ENCODE measurements at places on chromosomes 5 and 9.
A peak's percentile ranks its signal among the peaks of the same experiment; 100 is the strongest.

- DNase-seq: peak; percentile 68
Measured at GRCh38 chr5:57441557-57441956, 41.1 kb downstream of the ACTBL2 start.

DNA sequence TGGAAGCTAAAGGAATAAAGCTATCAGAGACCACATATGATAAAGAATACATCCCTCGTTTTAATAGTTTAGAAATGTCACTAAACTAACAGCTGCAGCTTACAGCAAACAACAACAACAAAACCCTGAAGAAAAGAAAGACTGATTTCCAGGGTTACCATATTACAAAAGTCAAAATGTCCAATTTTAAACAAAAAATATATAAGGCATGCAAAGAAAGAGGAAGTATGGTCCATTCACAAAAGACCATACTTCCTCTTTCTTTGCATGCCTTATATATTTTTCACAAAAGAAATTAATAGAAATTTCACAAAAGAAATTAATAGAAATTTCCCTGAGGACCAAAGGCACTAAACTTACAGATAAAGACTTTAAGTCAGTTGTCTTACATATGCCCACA is 354.2 kb downstream of the ARL15 start:
- DNase-seq: no peak

- no peak for DNase-seq
Measured at GRCh38 chr5:176979669-176980068, 26.9 kb downstream of the UIMC1 start.

- DNase-seq: no peak
Measured at GRCh38 chr9:83425240-83425639, 113.0 kb downstream of the FRMD3 start.

DNA sequence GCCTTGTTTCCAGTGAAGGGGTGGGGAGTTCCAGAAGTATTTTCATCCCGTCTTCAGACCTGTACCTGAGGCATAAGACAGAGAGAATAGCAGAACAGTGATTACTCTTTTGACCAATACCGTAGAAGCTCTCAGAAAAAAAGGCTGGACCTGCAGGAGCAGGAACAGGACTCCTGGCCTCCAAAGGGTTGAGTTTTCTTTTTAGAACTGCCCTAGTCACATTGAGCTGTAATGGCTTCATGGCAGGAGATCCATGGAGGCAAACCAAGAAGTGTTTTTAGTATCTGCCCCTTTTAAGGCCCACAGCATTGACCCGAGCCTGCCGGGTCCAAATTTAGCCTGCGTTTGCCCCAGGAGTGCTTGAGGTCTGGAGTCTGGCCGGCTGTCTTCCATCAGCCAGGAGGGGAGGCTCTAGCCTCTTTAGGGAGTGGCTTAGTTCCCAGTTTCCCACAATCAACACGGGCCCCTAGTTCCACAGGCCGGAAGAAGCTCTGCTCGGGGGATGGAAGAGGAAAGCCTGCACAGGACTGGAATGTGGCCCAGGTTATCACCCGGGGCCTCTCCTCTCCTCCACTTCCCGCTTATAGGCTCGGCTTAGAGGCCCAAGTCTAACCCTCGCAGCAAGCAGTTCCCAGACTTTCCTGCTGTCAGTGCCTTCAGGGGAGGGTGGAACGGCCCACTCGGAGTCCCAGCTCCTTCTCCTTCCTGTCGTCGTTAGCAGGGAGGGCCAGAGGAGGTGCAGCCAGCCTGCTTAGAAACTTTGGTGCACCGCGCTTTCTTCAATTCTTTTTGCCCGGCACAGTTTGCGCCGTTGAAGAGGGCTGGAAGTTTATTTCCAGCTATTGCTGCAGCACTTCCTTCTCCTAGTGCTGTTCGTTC is 80.7 kb downstream of the C9orf152 start:
- peak; percentile 30 for DNase-seq

DNA sequence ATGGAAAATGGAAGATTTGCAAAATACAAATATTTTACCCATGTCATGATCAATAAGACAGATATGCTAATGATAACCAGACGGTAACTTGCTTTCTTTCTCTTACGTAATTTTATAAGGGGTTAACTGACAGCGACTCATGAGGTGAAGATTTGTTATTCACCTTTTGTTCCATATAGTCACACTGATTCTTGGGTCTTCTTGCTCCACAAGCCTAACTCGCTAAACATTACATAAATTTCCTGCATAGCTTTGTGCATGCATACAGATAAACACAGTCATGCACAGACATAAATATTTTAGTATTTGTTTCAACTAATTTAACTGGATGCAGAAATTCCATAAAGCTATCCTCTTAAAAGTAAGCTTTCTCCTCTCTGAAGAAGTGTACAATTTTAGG is 225.9 kb downstream of the VPS13A start:
- DNase-seq: no peak

DNA sequence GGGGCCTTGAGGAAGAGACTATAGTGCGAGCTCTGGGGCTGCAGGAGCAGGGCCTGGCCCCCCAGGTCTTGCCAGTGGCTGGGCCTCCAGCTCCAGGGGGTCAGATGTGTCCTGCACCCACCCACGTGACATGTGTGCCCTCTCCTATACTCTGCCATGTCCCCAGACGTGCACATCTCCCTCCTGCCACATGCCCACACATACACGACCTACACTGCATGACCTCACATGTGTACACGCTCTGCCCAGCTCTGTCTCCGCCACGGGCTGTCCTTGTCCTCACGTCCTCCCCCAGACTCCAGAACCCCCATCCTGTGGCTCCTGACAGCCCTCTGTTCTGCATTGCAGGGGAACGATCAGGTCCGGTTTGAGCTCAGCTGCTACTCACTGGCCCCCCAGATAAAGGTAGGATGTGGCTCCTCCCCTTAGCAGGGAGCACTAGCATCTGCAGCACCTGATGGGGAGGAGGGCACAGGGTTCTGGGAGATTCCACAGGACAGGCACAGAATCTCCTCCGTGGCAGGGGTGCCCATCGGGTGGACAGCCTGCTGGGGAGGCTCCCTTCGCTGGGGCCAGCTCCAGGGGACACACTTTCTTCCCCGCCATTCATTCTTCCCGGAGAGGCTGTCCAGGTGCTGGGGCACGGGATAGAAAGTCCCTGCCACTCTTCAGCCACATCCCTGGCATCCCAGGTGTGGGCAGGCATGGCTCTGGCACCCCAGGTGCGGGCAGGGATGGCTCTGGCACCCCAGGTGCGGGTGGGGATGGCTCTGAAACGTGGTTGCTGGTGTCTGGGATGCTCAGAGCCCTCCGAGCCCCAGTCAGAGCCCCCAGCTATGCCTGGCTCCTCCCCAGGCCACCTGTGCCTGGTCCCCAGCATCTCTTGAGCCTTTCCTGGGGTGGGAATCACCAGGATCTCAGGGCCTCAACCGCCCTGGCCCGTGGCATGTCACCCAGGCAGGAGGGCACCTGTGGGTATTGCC is 19.3 kb downstream of the ASS1 start:
- DNase-seq: no peak

GRCh38 chr5:126139773-126140172 is 283.4 kb upstream of the GRAMD2B start:
- DNase-seq: no peak

- no peak for DNase-seq
Measured at GRCh38 chr9:70049236-70049635, 5.6 kb downstream of the MAMDC2 start.

GRCh38 chr5:58746321-58746720 is 163.4 kb downstream of the RAB3C start:
- no peak for DNase-seq

DNA sequence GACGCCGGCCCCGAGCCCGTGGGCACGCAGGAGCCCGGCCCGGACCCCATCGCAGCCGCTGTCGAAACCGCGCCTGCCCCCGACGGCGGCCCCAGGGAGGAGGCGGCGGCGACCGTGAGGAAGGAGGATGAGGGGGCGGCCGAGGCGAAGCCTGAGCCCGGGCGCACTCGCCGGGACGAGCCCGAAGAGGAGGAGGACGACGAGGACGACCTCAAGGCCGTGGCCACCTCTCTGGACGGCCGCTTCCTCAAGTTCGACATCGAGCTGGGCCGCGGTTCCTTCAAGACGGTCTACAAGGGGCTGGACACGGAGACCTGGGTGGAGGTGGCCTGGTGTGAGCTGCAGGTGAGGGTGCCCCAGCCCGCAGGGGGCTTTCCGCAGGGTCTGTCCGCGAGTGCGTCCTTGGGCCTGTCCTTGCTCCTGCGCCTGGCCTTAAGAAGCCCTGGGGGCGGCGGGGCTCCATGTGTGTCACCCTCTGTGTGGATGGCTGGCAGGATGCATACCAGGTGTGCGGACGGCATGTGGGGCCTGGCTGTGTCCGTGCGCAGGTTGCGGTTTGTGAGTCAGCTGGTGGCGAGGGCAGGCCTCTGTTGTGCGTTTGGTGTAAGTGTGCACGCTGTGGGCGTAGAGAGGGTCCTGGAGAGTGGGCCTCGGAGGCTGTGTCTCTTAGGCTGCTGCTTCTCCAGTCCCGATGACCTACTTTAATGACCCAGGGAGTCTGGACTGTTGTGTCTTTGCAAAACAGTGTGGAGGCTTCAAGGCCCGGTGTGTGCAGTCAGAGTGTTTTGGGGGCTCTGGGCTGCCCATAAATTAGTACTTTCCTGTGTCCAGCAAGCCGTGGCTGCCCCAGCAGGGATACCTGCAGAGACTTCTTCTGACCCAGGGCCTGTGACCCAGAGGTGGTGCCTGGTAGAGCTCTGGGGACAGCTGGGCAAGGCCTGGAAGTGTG is 1.6 kb downstream of the WNK2 start:
- no peak for DNase-seq
